ENCODE measurements at places on chromosomes 3 and 15.
A peak's percentile ranks its signal among the peaks of the same experiment; 100 is the strongest.

- H3K4me3 ChIP-seq, result no peak overlapping the region
- no peaks in the 10 kb centered on the region for H3K27me3 ChIP-seq
- H3K36me3 ChIP-seq, result peaks cover 100% of the 10 kb centered on the region
- ATAC-seq, result no peak
These were observed 29.5 kb downstream of the LINS1 start for GRCh38 chr15:100572362-100572983.

- no peak overlapping the region for H3K4me3 ChIP-seq
- no peak for ATAC-seq
- no peak overlapping the region for H3K27ac ChIP-seq
- no peaks in the 10 kb centered on the region for H3K36me3 ChIP-seq
- H3K4me1 ChIP-seq, result no peaks in the 10 kb centered on the region
These were observed 223.2 kb upstream of the LMCD1 start for GRCh38 chr3:8278448-8278847.

DNA sequence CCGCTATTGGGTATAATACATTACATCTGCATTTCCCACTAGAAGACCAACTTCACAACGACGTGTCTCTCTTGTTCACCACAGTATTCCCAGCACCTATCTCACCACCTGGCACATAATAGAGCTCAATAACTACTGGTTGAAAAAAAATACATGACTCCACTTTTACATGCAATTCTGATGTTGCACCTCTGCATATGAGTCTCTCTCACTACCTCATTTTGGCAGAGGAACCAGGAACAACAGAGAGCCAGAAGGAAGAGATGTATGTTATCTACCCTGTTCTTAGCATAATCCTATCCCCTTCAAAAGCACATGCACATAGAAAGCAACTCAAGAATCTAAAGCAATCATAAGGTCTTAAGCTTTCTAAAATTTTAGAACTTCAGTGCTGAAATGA, 61.6 kb downstream of the SHQ1 start:
- ATAC-seq, result no peak
- H3K4me1 ChIP-seq, result no peaks in the 10 kb centered on the region
- no peaks in the 10 kb centered on the region for H3K27me3 ChIP-seq

GRCh38 chr15:63593705-63594671, 3.2 kb upstream of the FBXL22 start:
- peak overlapping the region; percentile 59 for H3K4me3 ChIP-seq
- peaks cover 38% of the 10 kb centered on the region for H3K4me1 ChIP-seq
- peaks cover 52% of the 10 kb centered on the region for H3K36me3 ChIP-seq
- peak overlapping the region; percentile 80 for H3K27ac ChIP-seq

DNA sequence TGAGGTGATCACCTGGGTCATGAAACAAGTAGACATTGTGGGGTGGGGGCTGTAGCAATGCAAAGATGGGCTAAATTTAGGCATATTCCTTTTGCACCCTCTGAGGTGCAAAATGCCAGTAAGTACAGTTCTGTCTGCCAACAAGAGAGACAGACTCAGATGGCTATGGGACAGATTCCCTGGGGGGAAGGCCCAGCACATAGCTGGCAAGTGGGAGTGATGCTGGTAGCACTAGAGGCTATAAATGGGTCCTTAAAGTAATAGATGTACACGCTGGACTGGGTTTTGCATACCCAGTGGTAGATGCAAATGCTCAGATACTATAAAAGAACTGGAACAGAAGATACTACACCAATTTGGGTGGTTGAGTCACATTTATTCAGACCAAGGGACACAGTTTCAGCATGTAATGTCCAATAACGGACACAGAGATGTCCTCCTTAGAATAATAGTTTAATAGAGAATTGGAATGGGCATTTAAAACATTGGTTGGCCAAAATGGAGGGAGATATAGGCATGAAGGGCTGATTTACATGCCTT, 67.4 kb upstream of the RNU6-1 start:
- H3K36me3 ChIP-seq, result no peaks in the 10 kb centered on the region
- no peaks in the 10 kb centered on the region for H3K4me1 ChIP-seq
- H3K27me3 ChIP-seq, result peaks cover 31% of the 10 kb centered on the region
- no peak for ATAC-seq

DNA sequence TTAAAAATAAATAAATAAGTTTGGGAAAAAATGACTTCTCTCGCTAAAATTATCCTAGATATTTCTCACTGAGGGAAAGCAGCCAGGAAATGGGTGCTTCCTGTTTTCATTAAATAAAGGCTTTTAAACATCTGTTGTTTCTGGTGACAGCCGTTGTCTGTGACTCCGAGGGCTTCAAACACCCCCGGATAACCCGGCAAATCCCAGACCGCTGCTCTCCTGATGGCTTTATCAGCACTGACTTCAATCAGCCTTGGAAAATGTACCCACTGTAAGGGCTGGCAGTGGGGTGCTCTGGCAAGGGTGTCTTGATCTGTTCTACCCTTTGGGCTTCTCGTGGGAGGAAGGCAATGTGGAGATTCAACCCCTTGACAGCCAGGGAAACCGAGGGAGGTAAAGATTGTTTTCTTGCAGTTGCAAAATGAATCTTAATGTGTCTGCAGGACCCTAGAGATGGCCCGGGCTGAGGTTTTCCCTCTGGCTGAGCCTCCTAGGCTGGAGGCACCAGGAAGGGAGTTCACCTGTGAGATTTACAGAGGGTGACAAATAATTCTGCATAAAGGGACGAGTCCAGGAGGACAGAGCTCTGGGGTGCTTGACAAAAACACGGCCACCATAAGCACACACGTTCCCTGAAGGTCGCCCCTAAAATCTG, 33.6 kb upstream of the SEC13 start:
- no peak for ATAC-seq
- no peak overlapping the region for H3K27ac ChIP-seq
- no peaks in the 10 kb centered on the region for H3K36me3 ChIP-seq
- peaks cover 3% of the 10 kb centered on the region for H3K27me3 ChIP-seq
- H3K4me3 ChIP-seq, result no peak overlapping the region

GRCh38 chr3:138381413-138381901, 33.1 kb downstream of the MRAS start:
- no peak overlapping the region for H3K4me3 ChIP-seq
- ATAC-seq, result no peak
- peaks cover 4% of the 10 kb centered on the region for H3K27me3 ChIP-seq
- no peaks in the 10 kb centered on the region for H3K36me3 ChIP-seq
- no peaks in the 10 kb centered on the region for H3K4me1 ChIP-seq
- no peak overlapping the region for H3K27ac ChIP-seq

- no peak overlapping the region for H3K4me3 ChIP-seq
- H3K27me3 ChIP-seq, result no peaks in the 10 kb centered on the region
- no peaks in the 10 kb centered on the region for H3K36me3 ChIP-seq
- no peaks in the 10 kb centered on the region for H3K4me1 ChIP-seq
- no peak for ATAC-seq
These were observed 804.0 kb downstream of the ROBO1 start for GRCh38 chr3:78963771-78964170.

DNA sequence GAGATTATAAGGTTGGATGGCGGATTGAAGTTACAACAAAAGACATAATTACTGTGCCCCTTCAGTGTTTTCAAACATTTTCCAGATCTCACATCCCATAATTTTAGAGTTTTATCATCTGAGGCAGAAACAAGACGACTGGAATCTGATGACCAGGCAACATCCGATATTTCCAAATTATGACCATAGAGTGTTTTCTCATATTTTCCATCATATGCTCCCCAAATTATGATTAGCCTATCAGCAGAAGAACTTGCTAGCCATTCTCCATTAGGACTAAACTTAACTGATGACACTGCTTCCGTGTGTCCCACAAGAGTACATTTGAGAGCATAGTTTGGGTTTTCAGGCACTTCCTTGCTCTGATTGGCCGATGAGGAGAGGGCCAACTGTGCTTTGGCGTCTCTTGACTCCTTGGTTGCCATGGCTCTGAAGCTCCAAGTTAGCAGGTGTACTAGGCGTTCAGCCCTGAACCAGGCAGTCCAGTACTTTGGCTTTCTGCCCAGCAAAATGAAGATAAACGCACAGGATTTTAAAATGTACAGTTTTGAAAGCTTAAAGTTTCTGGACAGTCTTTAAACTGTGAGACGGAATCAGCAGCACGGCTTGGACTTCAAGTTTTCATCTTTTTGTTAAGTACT, 638 bp downstream of the WDR5B start:
- ATAC-seq, result peak; percentile 73
- peaks cover 34% of the 10 kb centered on the region for H3K4me1 ChIP-seq
- H3K27ac ChIP-seq, result peak overlapping the region; percentile 99
- H3K36me3 ChIP-seq, result peaks cover 83% of the 10 kb centered on the region
- H3K4me3 ChIP-seq, result peak overlapping the region; percentile 97

DNA sequence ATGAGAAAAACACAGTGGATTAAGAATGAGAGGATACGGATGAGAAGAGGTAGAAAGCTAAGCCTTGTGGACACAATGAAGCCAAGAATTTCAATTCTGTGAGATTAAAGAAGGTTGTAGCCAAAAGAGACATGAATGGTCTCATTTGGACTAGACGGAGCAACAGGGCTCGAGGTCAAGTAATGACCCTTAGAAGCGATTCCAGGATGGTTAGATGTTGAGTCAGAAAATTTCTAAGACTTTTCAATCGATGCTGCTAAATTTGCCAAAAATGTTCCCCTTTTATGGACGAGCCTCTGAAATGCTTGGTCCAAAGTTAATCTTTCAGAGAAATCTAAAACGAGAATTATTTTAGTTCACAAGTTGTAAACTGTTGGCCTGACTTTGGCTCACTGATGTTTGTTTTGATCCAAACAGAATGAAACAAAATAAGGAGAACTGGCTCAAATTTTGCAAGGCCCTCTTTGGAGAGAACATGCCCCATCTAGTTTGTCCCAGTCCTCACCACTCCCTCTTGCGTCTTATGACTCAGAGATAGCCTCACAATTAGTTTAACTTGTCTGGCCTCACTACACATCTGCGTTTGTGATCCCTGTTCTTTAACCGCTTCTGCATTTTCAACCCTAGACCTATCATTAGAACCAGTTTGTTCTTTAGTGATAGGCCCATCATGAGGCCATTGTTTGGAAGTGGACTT, 235.5 kb downstream of the PDZRN3 start:
- ATAC-seq, result no peak
- H3K27me3 ChIP-seq, result peaks cover 3% of the 10 kb centered on the region
- no peaks in the 10 kb centered on the region for H3K36me3 ChIP-seq
- H3K4me3 ChIP-seq, result no peak overlapping the region
- H3K27ac ChIP-seq, result no peak overlapping the region

- ATAC-seq, result no peak
- H3K4me3 ChIP-seq, result no peak overlapping the region
- H3K27ac ChIP-seq, result no peak overlapping the region
- no peaks in the 10 kb centered on the region for H3K4me1 ChIP-seq
These were observed 58.2 kb downstream of the PHLDB2 start for GRCh38 chr3:111917300-111917699.

DNA sequence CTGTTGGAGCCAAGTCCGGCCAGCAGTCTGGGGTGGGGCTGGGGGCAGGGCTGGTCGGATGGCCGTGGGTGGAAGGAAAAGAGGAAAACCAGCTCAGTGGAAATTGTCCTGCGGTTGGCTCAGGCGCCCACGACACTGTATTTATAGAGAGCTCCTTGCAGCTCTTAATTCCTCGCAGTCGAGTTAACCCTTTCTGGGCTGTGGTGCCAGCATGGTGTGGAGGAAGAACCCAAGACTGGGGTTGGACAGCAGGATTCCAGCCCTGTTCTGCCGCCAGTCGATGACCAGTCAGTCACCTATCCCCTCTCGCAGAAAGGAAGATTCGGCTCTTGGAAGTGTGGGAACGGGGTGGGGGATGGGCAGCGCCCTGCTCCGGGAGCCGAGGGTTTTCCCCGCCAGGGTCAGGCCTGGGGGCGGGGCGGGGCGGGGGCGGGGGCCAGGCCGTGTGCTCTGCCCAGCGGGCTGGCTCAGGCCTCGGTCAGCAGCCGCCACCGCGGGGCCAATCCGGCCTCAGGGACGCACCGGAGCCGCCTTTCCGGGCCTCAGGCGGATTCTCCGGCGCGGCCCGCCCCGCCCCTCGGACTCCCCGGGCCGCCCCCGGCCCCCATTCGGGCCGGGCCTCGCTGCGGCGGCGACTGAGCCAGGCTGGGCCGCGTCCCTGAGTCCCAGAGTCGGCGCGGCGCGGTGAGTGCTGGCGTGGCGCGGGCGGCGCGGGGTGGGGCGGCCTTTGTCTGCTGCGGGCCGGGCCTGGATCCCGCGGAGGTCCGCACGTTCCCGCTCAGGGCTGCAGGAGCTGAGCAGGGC, at the start of gene CD276:
CD276 (plus strand) TSS at position 607 of the 804 bp plus-strand sequence. CDS start 15,257 bp downstream, outside the sequence.
- H3K4me1 ChIP-seq, result peaks cover 15% of the 10 kb centered on the region
- peak within 1 kb of the TSS; percentile 48 for H3K27ac ChIP-seq
- peak within 1 kb of the TSS; percentile 76 for H3K4me3 ChIP-seq
- peaks cover 44% of the 10 kb centered on the region for H3K27me3 ChIP-seq

DNA sequence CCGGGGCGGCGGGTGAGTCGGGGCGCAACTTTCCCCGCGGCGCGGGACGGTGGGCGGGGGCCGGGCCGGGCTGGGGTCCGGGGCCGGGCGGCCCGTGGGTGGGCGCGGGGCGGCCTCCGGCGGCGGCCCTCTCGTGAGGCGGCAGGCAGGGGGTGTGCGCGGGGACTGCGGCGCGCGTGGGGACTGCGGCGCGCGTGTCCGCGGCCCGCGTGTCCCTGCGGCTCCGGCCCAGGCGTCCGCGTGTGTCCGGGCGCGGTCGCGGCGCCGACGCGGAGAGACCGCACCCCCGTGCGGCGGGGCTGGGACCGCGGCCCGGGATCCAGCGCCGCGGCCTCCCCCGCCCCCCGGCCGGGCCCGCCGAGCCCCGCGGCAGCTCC, 349 bp downstream of the PLXNA1 start:
- H3K27ac ChIP-seq, result no peak overlapping the region
- no peak overlapping the region for H3K4me3 ChIP-seq
- no peaks in the 10 kb centered on the region for H3K27me3 ChIP-seq
- H3K4me1 ChIP-seq, result peaks cover 5% of the 10 kb centered on the region

GRCh38 chr3:122940628-122941086, 86.9 kb downstream of the SEMA5B start:
- H3K4me1 ChIP-seq, result peaks cover 5% of the 10 kb centered on the region
- no peak overlapping the region for H3K4me3 ChIP-seq
- peaks cover 12% of the 10 kb centered on the region for H3K27me3 ChIP-seq
- ATAC-seq, result no peak
- H3K27ac ChIP-seq, result no peak overlapping the region

DNA sequence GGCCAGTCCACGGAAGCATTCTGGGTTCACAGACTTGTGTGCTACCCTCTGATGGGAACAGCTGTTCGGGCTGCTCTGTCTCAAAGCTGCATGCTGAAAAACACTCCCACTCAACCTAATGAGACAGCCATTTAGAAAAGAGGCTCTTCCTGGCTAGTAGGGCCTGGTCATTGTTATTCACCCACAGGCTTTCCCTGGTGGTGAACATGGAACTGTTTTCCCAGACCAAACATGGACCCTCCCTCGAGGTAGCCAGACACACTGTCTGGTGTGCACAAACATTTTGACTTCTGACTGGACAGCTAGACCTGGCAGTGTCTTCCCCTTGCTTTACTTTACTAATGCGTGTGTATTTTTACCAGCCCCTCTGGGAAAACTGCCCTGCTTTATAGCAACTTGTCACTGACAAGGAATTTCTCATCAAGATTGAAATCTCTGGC, 39.0 kb downstream of the MECOM start:
- no peak overlapping the region for H3K4me3 ChIP-seq
- H3K36me3 ChIP-seq, result no peaks in the 10 kb centered on the region
- H3K27me3 ChIP-seq, result peaks cover 4% of the 10 kb centered on the region
- ATAC-seq, result no peak
